Fibroblast of upper back skin (primary cell): ENCODE measurements at places on chromosomes 12 and 14.

DNA sequence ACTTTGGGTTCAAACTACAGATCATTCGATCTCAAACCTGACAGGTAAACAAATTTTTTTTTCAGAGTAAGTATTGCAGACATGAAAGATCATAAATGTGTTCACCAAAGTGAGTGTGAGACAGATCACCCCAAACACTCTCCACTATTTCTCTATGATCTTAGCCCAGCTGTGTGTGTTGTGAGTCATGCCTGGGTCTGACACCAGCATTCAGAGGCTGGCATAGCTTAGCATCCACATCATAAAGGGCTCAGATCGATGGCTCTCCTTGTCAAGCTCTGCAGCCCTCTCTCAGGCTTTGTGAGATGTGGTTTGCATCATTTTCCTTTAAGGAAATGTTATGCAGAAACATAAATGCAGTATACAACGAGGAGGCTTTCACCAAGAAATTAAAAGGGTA is 164.9 kb downstream of the ETV6 start:
- DNase-seq: peak; percentile 83

- no peak for DNase-seq
These were observed 92.9 kb downstream of the PPP2R5C start for GRCh38 chr14:101854366-101854765.

DNA sequence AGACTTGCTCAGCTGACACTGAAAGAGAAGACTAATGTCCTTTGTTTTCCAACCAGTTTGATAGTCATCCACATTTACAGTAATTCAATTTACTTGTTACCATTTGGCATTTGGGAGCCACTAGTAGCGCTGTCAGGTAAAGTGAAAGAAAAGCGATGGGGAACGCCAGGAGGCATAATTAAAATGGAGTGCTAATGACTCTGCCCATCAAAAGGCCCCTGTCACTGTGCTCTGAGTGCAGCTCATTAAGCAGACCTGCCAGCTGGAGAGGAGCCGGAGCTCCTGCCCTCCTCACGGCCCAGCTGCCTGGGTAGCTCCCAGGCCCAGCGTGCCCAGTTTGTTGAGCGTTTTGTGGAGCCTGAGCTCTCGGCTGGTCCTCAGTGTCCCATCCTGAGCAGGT is 463.6 kb upstream of the CCDC196 start:
- DNase-seq: no peak

- peak; percentile 68 for DNase-seq
These were observed 12.8 kb downstream of the STX2 start for GRCh38 chr12:130826151-130826801.

DNA sequence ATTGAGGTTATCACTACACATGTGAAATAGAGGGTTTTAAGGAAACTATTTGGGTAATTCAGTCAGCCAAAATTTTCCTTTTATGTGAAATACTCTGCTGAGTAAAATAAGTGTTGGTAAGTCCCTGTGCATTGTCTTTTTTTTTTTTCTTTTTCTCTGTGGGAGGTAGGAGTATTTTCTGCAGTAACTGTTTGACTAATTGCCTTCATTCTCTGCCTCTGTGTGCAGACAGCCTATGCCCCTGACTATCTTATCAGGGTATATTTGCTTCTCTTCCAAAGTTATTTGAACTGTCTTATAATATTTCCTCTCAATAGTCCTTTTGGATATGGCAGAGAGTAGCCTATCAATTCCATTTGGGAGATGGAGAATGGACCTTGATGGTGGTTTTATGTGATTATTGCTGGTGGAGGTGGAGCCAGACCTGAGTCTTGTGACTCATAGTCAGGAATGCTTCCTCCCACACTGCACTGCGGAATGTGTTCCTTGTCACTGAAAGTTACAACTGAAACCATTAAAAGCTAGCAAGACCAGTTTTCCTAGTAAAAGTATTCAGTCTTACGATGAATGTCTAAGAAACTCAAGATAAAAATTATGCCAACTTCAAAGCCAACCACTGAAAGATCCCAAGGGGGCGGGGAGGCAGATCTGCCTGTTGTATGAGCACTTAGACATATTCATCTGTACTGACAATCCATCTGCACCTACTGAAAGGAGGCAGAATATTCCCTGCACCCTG is 40.9 kb upstream of the STXBP6 start:
- peak; percentile 74 for DNase-seq

GRCh38 chr12:1872001-1872400 is 46.5 kb downstream of the CACNA2D4 start:
- DNase-seq: no peak

GRCh38 chr12:31517994-31518393 is 72.9 kb downstream of the DENND5B start:
- DNase-seq: peak; percentile 22

DNA sequence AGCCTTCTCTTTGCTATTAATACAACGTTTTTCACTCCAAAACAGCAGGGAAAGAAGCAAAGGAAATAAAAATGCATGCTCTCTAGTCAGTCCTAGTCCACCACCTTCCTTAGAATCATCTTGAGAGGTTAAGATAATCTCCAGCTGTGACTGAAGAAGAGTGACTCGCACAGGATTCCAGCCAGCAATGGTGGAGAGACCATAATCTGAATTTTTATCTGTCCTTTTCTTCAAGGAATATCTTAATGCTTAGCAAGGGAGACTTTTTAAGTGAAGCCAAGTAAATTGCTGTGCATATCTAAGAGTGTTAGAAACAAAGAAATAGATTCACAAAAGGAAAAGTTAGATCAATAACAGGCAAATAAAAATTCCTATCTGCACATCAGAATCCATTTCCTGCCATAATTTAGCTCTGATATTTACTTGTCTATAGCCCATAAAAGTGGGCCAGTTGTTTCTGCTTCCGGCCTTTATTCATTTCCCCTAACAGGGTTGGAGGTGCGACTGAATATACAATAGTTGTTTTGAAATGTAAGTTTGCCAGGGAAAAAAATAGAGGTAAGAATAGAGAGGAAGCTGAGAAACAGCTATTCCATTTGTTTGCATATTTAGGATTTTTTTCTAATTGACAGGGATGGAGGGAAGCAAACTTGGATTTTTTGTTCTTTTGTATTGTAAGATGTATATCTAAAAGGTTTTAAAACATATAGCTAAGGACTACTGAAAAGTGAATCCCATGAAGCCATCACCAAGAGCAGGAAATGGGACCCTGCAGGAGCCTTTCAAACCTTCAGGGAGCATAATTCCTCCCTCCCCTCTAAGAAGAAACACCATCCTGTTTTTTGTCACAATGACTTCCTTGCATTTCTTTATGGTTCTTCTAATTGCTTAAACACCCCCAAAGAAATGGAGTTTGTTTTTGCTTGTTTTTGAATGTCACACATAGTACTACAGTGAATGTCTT is 154.0 kb downstream of the ITPR2 start:
- no peak for DNase-seq

DNA sequence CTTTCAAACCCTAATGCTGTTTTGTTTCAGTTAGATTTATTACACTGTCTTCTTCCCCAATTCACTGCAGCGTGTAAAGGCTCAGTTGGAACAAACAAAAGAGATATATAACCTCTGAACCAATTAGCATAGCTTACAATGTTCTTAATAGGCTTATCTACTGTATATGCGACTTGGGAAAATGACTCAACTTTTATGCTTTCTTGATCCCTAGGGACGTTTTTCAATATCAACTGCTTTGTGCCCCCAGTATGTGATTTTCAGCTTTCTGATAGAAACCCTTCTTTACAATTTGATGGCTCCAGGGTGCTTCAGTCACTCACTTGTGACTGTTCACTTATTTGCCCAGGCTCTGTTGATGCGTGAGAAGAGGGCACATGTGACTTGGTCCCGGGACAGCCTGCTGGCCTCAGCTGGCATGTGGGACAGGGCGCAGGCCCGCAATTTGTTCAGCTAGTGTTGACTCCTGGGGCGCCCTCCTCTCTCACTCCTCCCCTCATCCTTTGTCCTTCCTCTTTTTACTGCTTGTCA is 107.1 kb downstream of the TMTC2 start:
- DNase-seq: no peak

DNA sequence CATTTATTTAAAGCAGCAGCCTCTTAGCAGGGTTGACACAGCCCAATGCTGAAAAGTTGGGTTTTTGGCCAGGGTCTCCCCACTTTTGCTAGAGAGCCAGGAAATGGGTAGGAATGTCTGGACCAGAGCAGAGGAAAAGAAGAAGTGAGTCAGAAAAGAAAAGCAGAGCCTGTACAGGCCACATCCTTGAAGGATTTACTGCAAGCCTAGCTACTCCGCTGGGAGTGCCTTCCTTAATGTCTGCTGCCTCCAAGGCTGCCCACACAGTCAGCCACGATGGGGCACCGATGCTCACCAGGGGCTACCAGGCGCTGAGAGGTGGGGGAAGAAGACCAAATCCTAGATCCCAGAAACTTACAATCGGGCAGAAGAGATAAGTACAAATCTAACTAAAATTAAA is 139.2 kb downstream of the C12orf75 start:
- DNase-seq: peak; percentile 39

DNA sequence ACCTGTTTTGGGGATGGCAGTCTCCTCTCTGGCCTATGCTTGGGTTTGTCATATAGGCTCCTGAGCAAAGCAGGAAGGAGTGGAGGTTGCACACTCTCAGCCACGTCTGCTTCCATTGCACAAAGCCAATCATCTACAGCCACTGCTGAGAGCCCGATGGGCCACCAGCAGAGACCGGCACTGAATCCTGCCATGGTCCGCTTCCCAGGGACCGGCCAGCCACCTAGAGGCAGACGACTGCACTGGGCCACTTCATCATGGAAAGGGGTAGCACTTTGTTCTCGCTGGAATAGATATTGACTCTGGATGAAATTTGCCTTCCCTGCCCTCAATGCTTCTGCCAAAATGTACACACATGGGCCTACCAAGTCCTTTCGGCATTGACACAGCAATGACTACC is 22.3 kb downstream of the DLK1 start:
- DNase-seq: no peak

DNA sequence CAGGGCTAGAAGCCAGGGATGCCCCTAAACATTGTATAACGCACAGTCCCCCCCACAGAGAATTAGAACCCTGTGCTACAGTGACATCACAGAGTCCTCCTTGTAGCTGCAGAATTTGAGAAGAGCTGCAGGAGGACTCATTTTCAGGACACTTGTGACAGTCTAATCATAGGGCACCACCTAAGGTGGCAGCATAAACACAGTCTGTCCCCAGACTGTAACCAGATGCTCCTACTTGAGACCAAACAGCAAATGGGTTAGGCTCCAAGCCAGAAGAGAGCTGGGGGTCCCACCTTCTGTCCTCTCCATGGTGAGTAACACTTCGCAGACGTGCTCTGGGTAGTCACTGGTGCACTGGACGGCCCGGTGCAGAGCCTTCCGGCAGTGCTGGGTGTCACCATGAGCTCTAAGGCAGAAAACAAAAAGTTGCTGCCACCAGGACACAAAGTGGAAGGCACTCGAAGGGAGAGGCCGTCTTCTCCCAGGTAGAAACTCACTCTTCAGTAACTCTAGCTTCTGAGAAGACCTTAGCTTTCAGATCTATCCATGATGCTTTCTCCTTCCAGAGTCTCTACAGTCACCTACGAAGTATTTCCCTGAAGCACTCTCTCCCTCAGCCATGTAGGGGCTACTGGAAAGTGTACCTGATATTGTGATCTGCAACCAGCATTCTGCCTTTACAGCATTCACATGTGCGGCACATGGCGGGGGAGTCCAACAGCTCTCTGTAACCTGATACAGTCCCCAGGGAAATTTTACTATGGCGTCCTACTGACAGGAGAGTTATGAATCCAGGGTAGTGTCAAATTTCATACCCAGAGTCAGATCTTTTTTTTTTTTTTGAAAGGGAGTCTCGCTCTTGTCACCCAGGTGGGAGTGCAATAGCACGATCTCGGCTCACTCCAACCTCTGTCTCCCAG is 17.1 kb downstream of the FICD start:
- peak; percentile 71 for DNase-seq

- DNase-seq: no peak
These were observed 61.7 kb downstream of the PRMT8 start for GRCh38 chr12:3552726-3553045.

GRCh38 chr14:20350860-20351259 is 7.4 kb downstream of the PARP2 start:
- no peak for DNase-seq

GRCh38 chr12:123066384-123066710 is 84.5 kb downstream of the PITPNM2 start:
- no peak for DNase-seq

DNA sequence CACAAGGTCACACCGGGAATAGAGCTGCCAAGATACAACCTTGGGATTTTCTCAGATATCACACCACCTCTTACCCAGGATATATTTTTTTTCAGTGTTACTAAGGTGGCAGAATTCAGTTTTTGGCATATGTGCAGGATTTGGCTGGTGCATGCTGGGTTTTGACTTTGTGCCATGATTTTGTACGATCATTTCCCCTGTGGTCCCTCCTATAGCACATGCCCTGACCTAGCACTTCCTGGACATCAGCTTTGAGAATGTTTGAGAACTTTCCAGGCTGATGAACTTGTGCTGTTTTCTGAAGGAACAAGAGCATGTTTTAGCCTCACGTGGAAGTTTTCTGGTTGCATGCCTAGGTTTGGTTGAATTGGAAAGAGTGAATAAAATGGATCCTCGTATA is 11.0 kb upstream of the TBPL2 start:
- no peak for DNase-seq

GRCh38 chr12:12705838-12706520 is 10.0 kb upstream of the GPR19 start:
- no peak for DNase-seq

- peak; percentile 90 for DNase-seq
These were observed 36.6 kb downstream of the NID2 start for GRCh38 chr14:52032204-52032801.

GRCh38 chr14:74635847-74636246 is 23.8 kb upstream of the LTBP2 start:
- no peak for DNase-seq

- peak; percentile 87 for DNase-seq
These were observed 174.1 kb downstream of the SLC6A15 start for GRCh38 chr12:84738481-84738972.

GRCh38 chr12:53696285-53696654 is 20.4 kb upstream of the ATP5MC2 start:
- DNase-seq: peak; percentile 72

DNA sequence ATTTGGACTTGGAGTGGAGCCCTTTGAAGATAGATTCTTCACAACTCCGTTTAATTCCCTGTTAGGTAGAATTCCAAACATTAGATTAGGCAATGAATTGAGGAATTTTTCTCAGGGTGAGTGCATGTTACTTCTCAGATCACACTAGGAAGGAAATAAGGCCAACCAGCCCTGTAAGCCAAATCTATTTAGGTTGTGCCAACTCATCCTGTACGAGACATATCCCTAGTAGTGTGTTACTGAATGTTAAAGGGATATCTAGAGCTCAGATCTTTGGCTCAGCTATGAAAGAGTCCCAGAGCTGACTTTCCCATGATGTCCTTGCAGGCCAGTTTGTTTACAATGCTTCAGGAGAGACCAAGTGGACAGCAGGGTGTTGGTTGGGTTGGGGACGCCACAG is 45.6 kb downstream of the GPHB5 start:
- DNase-seq: no peak

GRCh38 chr14:43475757-43476156 is 1031.3 kb downstream of the FSCB start:
- no peak for DNase-seq

DNA sequence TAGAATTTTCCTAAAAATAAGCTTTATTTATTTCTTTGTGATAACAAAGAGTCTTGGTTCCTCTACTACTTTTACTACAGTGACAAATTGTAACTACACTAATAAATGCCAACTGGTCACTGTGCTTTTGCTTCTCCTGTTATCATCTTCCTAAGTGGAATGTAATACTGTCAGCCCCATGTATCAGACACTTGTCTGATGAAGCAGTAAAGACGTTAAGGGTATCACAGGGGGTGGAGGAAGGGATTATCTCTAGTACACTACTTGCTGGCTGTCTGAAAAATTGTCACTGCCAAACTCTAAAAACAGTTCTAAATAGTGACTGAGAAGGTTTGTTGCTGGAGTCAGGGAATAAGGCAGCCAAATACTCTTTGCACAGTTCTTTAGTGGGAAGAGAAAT is 11.3 kb downstream of the ASB8 start:
- no peak for DNase-seq
